Neural progenitor cell (in vitro differentiated cells): ENCODE measurements at places on chromosomes 7 and 10. TPM values are rescaled to one million over a fixed set of nuclear protein-coding genes. Genes with fewer than 3 reads are reported as not detected.

Gene BTRC
- total RNA-seq: 23.5 and 25.4 TPM in 2 replicates

DNA sequence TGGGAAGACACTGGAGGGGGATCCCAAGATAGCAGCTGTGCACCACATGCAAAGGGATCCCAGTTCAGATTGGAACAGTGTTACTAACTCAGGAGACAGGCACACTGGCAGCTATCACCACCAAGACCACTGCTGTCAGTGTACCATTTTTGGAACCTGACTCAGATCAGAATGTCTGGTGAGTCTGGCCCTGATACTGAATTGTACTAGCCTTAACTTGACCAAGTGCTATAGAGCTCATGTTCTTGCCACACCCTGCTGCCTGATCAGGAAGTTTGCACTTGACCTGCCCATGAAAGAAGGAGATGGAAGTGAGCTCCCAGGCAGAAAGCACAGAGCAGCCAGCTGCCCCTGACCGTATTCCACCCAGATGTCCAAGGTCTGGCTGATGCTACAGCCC, 4.8 kb upstream of the PRRT4 start:
- DNase-seq: no peak

DNA sequence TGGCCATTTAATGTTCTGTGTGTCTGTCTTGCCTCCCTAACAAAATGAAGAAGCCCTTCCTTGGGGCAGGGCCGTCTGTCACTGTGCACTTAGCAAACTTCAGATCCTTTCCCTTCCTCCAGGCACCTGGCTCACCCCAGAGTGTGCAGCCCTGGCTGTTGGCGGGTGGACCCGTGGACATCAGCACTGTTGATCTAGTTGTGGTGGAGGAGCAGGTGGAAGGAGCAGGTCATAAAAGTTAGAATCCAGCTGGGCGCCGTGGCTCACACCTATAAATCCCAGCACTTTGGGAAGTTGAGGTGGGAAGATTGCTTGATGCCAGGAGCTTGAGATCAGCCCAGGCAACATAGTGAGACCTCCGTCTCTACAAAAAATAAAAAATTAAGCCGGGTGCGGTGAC, 12.7 kb downstream of the RAB19 start:
- no peak for DNase-seq

GRCh38 chr7:127959770-127960169, 71.5 kb downstream of the LRRC4 start:
- no peak for DNase-seq

Gene SLC16A12
- not detected in 2 replicates for total RNA-seq

GRCh38 chr10:42783181-42783549, 570 bp downstream of the BMS1 start:
- peak; percentile 29 for DNase-seq

DNA sequence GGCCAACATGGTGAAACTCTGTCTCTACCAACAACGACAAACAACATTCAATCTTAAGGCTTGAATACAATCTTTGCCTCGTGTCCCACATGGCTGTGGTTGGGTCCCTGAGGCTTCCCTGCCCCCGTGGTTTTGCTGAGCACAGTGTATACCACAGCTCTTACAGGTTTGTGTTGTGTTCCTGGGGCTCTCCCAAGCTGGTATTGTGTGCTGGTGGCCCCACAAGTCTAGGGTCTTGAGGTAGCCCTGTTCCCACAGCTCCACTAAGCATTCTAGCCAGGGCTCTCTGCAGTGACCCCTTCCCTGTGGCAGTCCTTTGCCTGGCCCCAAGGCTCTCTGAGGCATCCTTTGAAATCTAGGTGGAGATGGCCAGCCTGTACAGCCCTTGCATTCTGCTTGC, 68.0 kb upstream of the CCNY start:
- no peak for DNase-seq

Gene TFR2
- total RNA-seq: 0.34 and 1.9 TPM in 2 replicates

GRCh38 chr10:90969121-90969534, 48.2 kb upstream of the ANKRD1 start:
- no peak for DNase-seq

DNA sequence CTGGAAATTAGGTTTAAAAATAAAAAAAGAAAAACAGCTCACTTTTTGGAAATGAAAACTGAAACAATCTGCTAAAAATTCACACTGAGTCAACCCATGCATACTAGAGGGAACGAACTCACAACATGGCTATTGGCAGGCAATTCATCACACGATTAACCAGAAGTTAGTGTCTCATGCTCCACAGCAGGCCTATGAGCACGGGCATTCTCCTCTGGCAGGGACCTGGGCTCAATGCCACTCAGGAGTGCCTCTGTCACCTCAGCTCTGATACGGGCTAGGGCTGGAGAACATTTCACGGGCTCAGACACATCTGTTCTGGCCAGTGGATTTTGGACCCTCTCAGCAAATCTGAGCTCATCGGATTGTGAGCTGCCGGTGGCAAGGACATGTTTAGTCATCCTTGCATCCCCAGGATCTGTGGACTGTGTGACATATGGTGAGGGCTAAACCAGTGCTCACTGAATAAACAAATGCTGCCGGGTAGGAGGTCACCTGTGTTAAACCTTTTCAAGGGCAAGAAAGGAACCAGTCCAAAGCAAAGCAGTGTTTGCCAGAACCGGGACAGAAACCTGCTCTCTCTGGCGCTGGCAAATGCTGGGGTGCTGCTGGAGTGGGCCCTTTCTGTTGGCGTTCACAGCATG, 40.1 kb downstream of the POLR3A start:
- no peak for DNase-seq

Gene IKZF1
- total RNA-seq: 0.11 and 0.19 TPM in 2 replicates

Gene PKD1L1
- 0.07 and 0.09 TPM in 2 replicates for total RNA-seq

Gene SLC26A5
- not detected in 2 replicates for total RNA-seq

GRCh38 chr7:3552499-3552898, 251.4 kb downstream of the SDK1 start:
- DNase-seq: no peak

Gene ZNF736
- not detected in 2 replicates for total RNA-seq

GRCh38 chr10:92575961-92576360, 2.1 kb upstream of the IDE start:
- DNase-seq: no peak

- no peak for DNase-seq
Observed at GRCh38 chr7:55545496-55545895, 26.8 kb downstream of the VOPP1 start.

Gene ACTL6B
- not detected in 2 replicates for total RNA-seq

Gene FZD1
- 5.1 and 10.9 TPM in 2 replicates for total RNA-seq

- DNase-seq: peak; percentile 40
Observed at GRCh38 chr10:103706762-103707161, 148.6 kb downstream of the SH3PXD2A start.

- DNase-seq: no peak
Observed at GRCh38 chr7:126460664-126461063, 792.1 kb downstream of the GRM8 start.

Gene ANKIB1
- 37.7 and 52.1 TPM in 2 replicates for total RNA-seq

GRCh38 chr7:11835260-11835659, 3.3 kb upstream of the THSD7A start:
- DNase-seq: no peak

Gene CDC14C
- total RNA-seq: 0.15 and 0.54 TPM in 2 replicates

DNA sequence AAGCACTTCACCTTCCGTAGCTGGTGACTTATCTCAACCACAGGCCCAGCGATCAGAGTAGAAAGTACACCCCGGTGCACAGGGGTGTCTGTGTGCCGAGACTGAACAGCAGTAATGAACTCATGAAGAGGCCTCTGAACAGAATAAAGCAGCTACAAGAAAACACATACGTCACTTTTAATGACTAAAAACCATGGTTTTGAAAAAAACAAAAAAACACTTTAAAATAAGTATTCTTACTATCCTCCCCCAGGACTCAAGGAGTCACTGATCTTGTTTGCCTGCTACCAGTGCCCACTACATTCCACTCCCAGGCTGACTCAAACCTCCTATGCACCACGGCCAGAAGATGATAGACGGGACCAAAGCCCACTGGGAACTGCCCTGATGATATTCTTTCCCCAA, 53.8 kb downstream of the NCAPG2 start:
- no peak for DNase-seq

DNA sequence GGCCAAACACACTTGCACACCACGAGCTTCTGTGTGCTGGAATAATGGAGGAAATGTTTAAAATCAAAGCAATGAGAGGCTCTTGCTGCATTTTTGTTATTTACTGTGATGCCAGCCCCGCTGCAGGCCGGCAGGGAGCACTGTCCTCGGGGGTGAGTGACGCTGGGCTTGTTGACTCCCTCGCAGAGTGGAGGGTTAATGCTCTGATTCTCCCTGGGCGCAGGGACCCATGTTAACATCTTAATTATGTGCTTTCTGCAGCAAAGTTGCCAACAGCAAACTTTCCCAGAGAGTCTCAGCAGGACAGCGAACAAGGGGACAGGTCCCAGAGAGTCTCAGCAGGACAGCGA, 22.9 kb downstream of the SCART1 start:
- DNase-seq: no peak

GRCh38 chr7:49800031-49800430, 26.6 kb downstream of the VWC2 start:
- DNase-seq: no peak

DNA sequence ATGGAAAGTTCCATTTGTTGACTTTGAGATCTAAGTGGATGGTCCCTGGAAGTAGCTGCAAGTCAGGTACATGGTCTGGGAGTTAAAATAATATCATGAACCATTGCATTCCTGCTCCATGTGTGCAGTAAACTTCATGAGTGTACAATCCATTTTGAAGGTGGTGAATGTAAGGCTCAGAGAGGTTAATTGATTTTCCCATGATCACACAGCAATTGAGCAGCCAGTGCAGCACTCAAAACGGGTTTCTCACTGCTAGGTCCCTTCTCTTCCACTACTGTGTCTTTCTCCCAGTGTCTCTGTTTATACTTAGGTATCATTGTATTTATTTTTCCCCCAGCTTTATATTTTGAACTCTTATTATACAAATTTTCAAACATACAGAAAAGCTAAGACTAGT, 9.9 kb downstream of the ZSCAN25 start:
- DNase-seq: no peak

Gene GPR85
- 1.2 and 3.0 TPM in 2 replicates for total RNA-seq

GRCh38 chr10:96678725-96679124, 41.6 kb downstream of the PIK3AP1 start:
- no peak for DNase-seq

- no peak for DNase-seq
Observed at GRCh38 chr10:62087329-62087728, 181.3 kb downstream of the RTKN2 start.
